ENCODE measurements at places on chromosomes 3 and 15.
A peak's percentile ranks its signal among the peaks of the same experiment; 100 is the strongest.

GRCh38 chr3:101803173-101803782, 24.3 kb downstream of the NXPE3 start:
- peak; percentile 37 for DNase-seq

GRCh38 chr3:117439812-117440211, 730.2 kb downstream of the TUSC7 start:
- no peak for DNase-seq

DNA sequence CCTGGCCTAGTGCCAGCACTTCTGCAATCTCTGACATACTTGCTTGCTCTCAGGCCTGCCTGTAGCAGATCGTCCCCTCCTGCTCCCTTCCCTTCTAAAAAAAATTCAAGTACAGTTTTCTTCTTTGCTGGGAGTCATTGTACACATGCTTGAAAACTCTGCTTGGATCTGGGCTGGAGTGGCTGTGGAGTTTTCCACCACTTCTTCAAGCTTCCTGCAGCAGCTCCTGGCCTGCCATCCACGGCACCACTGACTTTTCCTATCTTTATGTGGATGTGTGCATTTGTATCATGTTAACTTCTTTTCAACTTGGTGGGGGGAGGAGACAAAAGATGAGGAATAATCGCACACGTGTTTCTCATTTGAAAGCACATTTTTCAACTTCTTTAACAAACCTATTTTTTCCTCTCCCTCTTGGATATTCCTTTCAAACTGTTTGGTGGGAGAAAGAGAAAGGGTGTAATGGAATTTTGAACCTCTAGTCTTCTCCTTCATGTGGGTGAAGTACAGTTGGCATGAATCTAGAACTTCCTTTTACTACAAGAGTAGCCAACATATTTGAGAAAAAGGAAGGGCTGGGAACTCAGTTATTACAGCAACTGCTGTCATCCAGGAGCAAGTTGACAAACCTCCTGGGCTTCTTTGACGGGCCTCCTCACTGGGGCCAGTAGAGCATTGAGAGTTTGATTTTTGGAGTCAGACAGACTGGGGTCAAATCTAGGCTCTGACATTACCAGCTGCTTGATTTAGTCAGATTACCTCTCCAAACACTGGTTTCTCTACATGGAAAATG, 61.2 kb upstream of the LRTM1 start:
- no peak for DNase-seq

DNA sequence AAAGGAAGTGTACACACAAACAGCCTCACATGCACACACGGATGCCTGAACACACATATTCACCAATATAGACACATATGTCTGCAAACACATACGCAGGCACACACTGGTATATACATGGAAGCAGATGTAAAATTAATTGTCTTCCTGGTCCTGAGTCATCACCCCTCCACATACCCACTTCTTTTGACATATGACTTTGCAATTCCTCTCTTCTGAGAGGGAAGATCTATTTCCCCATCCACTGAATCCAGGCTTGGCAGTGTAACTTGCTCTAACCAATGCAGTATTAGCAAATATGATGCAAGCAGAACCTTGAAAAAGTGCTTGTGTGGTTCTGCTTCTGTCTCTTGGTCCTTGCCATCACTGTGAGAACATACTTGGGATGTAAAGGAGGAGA, 76.8 kb upstream of the HRH1 start:
- no peak for DNase-seq

- DNase-seq = no peak
Observed at GRCh38 chr3:192901435-192901834, 16.2 kb downstream of the MB21D2 start.

- DNase-seq = no peak
Observed at GRCh38 chr3:81776643-81777042, 15.2 kb upstream of the GBE1 start.

DNA sequence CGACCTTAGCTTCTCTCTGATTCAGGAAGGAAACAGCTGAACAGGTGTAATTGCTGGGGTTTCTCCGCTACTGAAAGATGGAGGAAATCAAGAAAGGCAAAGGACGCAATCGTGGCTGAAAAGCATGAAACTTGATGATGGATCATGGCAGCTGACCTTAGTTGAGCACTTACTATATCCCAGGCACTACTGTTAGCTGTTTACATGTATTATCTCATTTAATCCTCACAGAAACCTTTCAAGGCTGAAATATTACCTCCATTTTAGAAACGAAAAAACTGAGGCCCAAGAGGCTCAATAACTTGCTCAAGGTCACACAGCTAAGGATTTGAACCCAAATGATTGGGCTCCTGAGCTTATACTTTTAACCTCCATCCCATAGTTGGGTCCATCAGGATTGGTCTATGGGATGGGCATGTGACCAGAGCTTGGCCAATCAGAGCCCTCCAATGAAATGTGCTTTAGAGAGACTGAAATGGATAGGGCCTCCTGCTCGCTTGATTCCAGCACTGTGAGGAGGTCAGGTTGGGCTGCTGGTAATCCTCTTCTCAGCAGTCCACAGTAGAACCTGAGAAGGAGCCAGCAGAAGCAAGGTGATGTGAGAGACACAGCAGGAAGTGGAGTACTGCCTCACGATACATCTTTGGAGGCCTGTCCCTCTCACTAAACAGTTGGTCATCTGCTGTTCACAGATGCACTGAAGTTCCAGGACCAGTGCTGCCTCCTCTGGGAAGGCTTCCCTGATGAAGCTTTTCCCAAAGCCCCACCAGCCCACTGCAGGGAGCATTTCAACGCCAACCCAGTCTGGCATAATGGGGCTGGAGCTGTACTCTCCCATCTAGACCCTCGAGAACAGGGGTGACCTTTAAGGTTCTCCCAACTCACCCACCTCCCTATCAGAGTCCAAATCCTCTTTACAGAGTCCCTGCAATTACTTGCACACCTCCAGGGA, 10.4 kb downstream of the CLN6 start:
- DNase-seq = no peak

DNA sequence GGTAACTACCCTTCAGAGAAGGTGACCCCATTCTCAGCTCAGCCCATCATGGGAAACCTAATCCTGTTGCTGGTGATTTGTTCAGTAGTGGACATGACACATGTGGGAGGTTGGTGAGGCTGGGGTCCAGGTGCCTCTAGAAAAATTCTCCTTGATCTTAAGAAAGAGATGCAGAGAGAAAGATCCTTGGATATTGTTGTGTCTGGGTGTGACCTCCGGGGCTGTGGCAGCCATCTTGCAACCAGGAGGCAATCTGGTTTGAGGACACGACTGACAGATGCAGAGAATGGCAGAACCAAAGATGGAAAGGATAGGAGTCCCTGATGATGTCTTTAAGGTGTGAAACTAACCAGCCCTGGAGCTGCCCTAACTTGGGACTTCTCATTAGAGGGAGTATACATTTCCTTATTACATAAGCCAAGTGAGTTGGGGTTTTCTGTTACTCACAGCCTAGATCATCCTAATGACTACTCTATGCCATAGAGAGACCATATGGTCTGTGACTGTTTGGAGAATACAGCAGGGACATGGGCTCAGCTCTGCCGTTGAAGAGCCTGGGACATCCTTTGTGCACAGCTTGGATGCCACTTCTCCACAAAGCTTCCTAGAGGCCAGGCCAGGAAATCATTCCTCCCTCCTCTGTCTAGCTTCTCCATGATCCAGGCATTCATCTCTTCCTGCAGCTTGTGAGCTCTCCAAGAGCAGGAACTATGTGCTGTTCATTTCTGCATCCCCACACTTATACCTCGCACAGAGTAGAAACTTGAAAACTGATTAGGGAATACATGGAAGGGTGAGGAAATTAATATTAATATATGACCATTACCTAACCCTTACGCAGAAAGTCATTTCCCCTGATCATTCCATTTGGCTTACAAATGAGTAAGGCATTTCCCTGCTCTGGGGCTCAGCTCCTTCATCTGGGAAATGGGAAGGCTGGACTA, 45.9 kb downstream of the HRH1 start:
- DNase-seq = no peak

- no peak for DNase-seq
Observed at GRCh38 chr3:77459926-77460325, 420.0 kb downstream of the ROBO2 start.

GRCh38 chr15:74243431-74243830, 7.3 kb downstream of the CCDC33 start:
- no peak for DNase-seq

DNA sequence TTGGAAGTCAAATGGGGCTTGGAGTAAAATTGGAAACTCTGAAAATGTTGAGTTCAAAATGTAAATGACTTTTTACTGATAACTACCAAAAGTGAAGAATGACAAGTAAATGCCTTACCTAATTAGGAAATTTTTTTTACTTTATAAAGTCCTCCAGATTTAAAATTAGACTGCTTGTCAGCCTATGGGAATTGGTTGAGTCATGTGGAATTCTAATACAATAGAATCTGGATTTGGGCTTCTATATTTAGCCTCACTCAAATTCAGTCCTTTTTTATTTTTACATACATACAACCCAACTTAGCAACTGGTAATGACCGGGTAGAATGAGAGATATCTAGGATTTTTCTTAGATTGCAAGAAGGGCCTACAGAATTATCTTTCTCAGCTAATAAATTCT, 158.9 kb upstream of the CADPS start:
- DNase-seq = no peak

DNA sequence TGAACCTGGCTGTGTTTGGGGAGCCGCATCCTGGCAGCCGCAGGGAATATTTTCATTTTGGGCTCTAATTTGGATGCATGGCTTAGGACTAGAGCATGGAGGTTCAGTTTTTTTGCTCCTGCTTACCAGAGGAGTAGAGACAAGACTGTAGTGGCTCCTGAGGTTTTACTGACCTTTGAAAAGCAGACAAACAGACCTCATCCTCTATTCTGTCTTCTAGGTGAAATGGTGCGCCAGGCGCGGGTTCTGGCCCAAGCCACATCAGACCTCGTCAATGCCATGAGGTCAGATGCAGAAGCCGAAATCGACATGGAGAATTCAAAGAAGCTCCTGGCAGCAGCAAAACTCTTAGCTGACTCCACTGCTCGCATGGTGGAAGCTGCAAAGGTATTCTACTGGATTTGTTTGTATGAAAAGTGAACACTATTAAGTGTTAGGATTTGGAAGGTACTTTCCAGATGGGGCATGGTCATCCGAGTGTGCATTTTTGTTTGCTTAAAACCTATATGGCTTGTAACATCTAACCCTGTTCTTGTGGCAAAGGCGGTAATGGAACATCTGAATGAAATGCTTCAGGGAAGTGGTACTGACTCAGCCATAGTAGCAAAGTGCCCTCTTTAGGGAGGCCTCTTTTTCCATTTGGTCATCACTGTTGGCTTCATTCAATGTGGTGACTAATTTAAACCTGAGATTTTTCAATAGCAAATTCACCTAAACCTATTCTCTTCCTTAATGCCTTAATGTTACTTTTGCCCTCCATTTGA, 330.7 kb upstream of the TPM1 start:
- no peak for DNase-seq

- DNase-seq = no peak
Observed at GRCh38 chr3:194961149-194961548, 275.5 kb downstream of the FAM43A start.

GRCh38 chr15:30043211-30043655, 39.5 kb upstream of the GOLGA8J start:
- DNase-seq = no peak

GRCh38 chr3:61663356-61664104, 102.2 kb downstream of the PTPRG start:
- no peak for DNase-seq

- DNase-seq = no peak
Observed at GRCh38 chr3:105856605-105857004, 12.2 kb downstream of the CBLB start.

GRCh38 chr3:187841560-187841959, 96.3 kb upstream of the BCL6 start:
- DNase-seq = no peak

- DNase-seq = no peak
Observed at GRCh38 chr3:17640466-17640865, 102.0 kb downstream of the TBC1D5 start.

- no peak for DNase-seq
Observed at GRCh38 chr3:69767571-69767970, 28.3 kb downstream of the MITF start.

DNA sequence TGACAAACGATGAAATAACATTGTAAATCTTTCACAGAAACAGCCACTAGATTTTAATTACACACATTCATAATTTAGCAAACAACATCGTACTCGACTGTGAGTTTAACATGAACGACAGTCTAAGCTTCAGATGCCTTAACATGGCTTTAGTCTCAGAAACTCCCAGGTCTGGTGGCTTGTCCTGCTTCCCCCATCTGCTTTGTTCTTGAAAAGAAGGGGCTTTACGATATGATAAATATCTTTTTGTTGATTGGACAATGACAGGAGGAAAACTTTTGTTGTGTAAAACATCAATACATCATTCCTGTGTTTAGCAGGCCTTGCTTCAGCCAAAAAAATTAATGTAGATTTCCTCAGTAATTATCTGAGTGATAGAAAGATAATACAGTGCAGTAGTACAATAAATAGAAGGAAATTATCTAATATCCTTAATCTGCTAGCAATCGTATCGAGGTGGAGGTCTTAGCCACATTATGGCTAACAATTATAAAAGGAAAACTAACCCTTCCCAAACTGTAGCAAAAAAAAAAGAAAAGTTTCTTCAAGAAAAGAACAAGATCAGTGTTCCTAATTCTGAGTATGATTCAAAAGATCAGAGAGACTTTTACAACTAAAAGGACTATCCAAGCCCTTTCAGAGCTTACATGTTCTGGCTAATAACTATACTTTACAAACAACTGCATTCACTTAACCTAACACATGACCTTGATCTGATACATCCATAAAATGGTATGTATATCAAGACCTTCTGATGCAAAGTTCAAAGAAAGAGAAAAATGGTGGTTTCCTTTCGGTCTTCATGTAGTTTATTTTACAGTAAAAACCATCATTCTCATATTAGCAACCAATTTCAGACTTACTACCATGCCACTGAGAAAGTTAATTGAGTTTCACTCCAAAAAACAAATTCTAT, 535.7 kb downstream of the FOXP1 start:
- DNase-seq = no peak

GRCh38 chr15:89749951-89750559, 994 bp downstream of the MESP1 start:
- no peak for DNase-seq
